ENCODE measurements at places on chromosomes 16 and 17. TPM values are rescaled to one million over a fixed set of nuclear protein-coding genes. Genes with fewer than 3 reads are reported as not detected.
A peak's percentile ranks its signal among the peaks of the same experiment; 100 is the strongest.

FBXW10 gene
- total RNA-seq, result not detected

MPO gene
- total RNA-seq, result not detected

TEX19 gene
- not detected for total RNA-seq

DNA sequence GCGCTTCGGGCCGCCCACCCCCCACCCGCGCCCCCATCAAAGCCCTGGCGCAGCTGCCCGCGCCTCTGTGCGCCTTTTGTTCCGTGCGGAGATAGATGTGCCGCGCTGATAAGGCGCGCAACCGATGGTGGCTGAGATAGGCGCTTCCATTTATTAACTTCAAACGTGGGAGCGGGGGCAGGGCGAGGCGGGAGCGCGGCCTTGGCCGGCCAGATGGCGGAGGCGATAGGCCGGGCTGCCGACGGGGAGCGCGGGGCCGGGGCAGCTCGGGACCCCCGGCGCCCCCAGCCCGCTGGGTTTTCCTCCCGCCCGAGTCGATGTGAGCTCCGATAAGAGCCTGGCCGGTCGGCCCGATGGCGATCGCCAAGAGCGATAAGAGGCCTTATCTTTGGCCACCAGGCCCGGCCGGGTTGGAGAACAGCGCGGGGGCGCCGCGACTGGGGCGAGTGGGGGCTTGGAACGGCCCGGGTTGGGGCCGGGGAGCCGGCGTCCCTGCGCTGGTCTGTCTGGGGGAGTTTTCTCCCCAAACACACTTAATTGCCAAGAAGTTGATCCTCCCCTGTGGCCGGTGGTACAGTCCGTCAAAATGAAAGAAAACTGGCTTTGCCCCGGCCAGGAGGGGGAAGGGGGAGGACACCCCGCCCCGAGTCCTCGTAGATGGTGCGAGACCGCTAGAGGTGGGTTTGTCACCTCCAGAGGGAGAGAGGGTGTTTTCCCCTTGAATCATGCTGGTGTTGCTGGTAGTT, 2.7 kb downstream of the ZFPM1 start:
- peak; percentile 61 for DNase-seq

CDH11 gene
- total RNA-seq, result not detected

ZFPM1 gene
- 46.5 TPM for total RNA-seq

DNA sequence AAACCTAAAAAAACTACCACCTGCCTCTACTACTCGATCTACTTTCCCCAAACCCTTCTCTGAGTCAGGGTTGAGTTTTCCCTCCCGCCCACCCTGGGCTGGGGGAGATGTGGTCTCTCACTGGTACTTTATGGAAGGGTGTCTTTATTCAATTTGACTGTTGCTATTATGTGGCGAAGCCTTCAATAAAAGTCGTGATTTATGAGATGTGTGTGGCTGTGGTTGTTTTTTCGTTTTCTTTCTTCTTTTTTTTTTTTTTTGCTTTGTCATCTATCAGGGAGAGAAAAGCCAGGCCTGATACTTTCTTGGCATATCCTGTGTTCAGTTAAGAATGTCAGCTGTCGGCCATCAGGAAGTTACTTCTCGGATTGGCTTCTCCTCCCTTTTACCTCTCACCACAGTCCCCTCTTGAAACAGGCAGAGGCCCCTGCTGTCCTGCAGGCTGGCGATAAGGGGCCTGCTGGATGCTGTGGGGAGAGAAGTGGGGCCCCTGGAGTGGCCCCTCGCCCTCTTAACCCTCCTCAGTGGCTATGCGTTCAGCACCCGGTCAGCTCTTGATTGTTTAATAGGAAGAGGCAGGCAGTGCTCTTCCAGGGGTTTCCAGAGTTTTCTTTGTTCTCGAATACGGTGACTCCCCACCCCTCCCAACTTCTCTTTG, 123.0 kb downstream of the MSI2 start:
- no peak for DNase-seq

DNA sequence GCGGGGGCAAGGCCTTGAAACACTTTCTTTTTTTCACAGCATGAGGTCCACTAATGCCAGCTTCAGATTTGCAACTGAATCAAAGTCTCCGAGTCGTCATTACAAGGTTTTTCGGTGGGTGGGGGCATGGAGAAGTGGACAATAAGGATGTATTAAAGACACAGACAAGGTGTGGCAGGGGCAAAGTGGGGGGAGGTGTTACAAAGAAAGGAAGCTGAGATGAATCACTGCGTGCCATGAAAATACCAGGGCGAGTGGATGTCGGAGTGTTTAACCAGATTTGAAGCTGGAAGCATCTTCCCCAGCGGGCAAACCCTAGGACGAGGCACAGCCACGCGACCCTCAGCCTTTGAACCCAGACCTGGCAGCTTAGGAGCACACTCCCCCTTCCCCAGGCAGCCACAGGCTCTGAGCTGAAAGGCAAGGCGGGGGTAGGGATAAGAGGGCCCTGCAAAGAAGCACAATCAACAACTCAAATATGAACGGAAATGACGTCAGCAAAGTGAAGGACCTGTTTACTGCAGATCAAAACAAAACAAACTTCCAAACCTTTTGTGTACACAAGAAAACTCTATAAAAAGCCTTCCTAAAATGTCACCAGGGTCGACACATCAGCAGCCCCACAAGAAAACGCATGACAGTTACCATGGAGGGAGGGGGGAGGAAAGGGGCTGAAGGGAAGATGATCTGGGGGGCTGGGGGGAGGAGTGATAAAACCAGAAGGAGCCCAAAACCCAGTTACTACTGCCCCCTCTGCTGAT, 5.6 kb upstream of the ZFHX3 start:
- DNase-seq, result no peak

ZFP3 gene
- total RNA-seq, result 2.7 TPM

TP53TG3F gene
- total RNA-seq, result not detected

- no peak for DNase-seq
Observed at GRCh38 chr17:20127360-20128035, 118.3 kb downstream of the SPECC1 start.

DNA sequence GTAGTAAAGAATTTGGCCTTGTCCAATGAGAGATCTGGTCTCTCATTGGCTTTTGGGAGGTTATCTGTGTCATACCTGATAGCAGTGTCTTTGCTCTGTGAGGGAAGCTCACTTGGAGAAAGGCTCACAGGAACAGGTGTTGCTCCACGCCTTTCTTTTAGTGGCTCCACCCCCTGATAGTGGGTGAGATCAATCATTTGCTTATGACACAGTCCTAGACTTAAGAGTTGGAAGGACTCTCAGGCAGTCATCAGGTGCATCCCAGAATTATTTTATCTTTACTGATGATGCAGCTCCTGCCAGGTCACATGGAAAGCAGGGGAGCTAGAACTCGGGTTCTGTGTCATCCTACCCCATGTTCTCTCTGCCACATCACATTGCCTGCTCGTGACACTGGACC, 59.3 kb downstream of the CENPV start:
- no peak for DNase-seq

DNA sequence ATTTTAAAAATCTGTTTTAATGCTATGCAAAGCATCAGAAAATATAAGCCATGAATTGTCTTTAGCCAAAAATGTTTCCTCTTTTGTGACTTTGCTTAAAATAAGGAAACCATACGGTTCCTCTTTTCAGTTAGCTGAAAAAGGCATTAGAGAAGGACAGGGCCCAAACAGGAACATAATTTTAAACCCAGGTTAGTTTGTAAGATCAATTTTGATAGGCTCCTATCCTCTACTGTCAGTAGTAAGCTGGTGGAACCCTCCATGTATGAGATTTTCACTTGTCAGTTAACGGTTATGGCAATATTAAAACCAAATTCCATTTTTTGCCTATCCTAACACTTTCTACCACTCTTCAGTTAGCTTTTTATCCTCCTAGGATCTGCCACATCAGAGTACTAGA, 4.3 kb downstream of the EVI2B start:
- no peak for DNase-seq

DNA sequence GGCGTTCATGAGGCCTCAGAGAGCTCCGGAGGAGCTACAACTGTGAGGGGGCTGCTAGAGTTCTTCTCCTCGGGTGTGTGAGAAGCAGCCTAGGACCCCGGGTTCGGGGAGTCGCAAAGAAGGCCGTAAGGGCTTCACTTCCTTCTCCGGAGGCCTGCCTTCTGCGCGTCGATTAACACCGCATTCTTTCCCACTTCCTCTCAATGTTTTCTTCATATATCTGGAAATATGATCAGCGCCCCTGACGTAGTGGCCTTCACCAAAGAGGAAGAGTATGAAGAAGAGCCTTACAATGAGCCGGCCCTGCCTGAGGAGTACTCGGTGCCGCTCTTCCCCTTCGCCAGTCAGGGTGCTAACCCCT, 449 bp downstream of the SMCR8 start:
- DNase-seq, result peak; percentile 53

DNA sequence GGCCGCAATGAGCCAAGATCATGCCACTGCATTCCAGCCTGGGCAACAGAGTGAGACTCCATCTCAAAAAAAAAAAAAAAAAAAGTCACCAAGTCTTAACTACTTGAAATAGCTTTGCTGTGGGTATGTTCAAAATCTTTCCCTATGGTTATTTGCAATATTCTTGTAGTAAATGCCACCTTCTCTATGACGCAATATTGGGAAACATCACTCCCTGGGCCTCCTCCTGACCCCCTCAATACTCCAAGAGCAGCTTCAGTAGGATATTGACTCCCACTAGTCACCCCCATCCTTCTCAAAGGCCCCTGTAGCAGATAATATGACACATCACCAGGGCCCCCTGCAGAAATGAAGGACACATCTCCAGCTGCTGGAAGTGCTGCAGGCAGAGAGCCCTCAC, 137.8 kb downstream of the AIPL1 start:
- DNase-seq, result no peak

GRCh38 chr17:31522284-31522931, 130.9 kb downstream of the RAB11FIP4 start:
- DNase-seq, result no peak

MEIOC gene
- not detected for total RNA-seq

TPSG1 gene
- not detected for total RNA-seq

DNA sequence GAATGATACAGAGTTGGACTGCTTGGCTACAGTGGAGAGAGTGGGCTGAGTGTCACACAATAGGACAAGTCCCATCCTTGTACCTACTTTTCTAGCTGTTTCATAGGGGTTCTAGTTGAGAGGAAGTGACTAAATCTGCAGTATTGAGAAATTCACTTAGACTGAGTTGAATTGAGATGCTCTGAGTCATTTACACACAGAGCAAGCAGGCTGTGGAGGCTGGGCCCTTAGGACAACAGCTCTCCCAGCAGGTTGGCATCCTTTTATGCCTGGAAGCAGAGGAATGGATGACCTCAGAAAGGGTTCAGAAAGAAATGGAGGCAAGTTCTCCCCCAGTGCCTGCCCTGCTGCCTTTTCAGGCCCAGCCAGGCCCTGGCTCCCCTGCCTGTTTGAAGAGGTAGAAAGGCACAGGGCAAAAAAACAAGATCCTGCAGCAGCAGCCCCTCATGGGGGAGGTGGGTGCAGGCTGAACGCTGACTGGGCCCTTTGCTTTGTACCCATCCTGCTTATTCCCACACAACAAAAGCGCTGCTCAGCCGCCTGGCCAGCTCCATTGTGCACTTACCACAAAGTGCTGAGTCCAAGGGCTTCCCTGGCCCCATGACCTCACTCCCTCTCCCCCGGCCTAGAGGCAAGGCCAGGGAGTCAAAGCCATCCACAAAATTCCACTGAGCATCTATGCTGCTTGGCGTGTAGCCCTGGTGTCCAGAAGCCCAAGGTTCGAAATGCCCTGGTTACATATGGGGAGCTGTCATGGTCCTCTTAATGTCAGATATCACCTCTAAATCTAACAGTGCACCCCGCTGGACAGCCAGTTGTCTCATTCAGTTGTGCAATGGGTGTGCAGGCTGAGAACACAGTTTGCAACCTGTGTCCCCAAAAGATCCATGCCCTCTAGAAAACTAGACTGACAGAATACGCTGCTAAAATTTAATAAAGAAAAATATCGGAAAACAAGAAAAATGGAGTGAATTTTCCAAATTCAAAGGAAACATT, 5.4 kb upstream of the CRYBA1 start:
- no peak for DNase-seq

UMOD gene
- total RNA-seq, result not detected

DNA sequence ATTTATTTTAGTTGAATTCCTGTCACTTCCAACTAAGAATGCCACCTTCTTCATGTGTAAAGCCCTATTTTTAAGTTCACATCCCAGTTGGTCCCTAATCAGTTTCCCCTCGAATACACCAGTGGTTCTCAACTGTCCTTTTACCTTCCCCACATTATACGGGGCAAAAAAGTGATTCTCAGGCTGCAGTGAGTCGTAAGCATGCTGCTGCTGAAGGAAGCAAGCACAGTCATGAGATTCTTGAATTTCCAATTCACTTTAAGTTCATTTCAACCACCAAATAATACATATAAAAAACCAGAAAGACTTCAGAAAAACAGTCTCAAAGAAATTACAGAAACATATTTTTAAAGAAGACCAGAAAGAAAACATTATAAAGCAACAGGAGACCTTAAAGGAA, 47.9 kb downstream of the UBE2G1 start:
- DNase-seq, result no peak
